Hindlimb muscle (tissue), 1 donor: ENCODE measurements at places on chromosomes 7 and 10.

DNA sequence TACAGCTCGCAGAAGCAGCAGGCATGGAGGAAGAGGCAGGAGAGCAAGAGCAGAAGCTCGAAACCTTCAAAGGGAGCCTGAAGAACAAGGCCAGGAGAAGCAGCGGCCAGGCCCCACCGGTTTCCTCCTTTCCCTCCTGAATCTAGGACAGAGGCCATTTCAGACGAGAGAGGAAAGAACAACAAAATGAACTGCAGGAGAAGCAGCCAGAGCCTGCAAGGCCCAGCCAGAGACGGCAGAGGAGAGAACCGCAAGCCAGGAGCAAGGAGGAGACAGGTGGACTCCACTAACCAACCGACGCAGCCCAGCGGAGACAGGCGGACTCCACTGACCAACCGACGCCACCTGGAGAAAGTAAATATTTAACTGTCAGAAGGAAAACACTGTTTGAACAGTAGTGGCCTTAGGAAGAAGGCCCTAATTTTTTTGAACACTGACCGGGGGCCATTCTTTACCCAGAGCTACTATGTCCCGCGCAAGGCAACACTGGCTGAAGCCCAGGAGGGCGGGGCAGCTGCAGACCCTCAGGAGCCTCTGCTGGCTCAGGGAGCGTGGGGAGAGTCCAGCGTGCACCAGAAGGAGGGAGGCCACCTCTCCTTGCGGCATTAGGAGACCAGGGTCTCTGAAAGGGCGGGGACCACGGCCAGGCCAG is 559.2 kb downstream of the PTPRN2 start:
- DNase-seq = no peak

GRCh38 chr7:134562136-134562535 is 13.2 kb downstream of the AKR1B15 start:
- DNase-seq = no peak

GRCh38 chr10:92142512-92142911 is 148.4 kb downstream of the CPEB3 start:
- no peak for DNase-seq

- peak; percentile 35 for DNase-seq
Observed at GRCh38 chr7:78175330-78176100, 376.9 kb downstream of the PHTF2 start.

DNA sequence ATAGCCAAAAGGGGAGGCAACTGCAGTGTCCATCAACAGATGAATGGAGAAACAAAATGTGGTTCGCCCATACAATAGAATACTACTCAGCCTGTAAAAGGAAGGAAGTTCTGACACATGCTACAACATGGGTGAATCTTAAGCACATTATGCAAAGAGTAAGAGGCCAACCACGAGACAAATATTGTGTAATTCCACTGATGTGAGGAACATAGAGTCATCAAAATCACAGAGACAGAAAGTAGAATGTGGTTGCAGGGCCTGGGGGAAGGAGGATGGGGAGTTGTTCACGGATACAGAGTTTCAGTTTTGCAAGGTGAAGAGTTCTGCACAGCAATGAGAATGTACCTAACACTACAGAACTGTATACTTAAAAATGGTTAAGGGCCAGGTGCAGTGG is 13.7 kb upstream of the C10orf71 start:
- no peak for DNase-seq
